ENCODE measurements at places on chromosomes 7 and 10.

DNA sequence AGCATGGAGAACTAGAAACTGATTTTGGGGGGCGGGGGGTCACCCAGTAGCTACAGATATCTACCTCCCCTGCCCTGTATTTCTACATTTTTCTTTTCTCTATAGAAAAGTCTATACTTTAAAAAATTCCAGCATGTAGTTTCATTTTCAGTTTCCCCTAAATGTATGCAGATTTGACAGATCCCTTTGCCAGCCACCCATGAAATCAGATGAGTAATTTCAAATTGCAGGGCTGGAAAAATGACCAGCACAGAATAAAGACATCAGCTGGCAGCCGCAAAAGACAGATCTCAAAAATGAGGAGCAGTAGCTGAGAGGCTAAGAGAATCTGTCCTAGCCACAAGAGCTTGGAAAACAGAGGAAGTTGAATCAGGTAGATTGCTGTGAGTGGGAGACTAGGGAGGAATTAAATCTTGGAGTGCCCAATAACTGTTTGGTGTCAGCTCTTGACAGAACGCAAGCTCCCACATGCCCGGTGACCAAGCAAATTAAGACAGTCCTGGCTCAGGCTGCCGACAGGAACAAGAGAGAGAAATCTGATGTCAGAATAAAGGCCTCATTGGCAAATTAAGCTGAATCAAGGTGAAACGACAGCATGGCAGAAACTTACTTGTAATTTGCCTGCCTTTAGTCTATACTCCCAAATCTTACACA lies 24.5 kb downstream of the ADRB1 start:
- peak; percentile 37 for DNase-seq

GRCh38 chr7:139699640-139700504 lies 77.9 kb downstream of the HIPK2 start:
- DNase-seq = no peak

GRCh38 chr7:157481389-157481788 lies 144.6 kb downstream of the DNAJB6 start:
- DNase-seq = no peak

- peak; percentile 87 for DNase-seq
These were observed 195.4 kb downstream of the SKIDA1 start for GRCh38 chr10:21329995-21330627.

- DNase-seq = no peak
These were observed 98.2 kb downstream of the PCDH15 start for GRCh38 chr10:54702583-54703485.

DNA sequence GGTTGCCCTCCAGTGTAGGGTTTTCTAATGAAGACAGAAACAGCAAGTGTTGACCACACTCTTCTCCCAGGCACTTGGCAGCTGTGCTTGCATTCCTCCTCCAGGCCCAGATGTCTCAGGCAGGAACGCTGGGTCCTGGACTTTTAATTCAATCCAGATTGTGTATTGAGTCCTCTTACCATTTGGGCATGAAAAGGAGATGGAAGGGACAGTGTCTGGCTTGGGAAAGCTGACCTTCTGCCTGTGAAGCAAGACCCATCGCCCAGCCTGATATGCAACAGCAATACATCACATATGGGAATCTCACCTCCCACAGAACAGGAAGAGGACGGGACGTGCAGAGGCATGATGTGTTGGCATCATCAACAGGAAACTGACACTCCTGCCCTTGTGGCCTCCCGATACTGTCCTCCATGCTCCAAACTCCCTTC lies 174.4 kb upstream of the LYZL2 start:
- DNase-seq = no peak

- no peak for DNase-seq
These were observed 200.3 kb downstream of the PRPF18 start for GRCh38 chr10:13787015-13787421.

- DNase-seq = peak; percentile 73
These were observed 343.0 kb downstream of the CRPPA start for GRCh38 chr7:16078076-16078952.

GRCh38 chr10:100774223-100774622 lies 28.8 kb downstream of the PAX2 start:
- DNase-seq = no peak

DNA sequence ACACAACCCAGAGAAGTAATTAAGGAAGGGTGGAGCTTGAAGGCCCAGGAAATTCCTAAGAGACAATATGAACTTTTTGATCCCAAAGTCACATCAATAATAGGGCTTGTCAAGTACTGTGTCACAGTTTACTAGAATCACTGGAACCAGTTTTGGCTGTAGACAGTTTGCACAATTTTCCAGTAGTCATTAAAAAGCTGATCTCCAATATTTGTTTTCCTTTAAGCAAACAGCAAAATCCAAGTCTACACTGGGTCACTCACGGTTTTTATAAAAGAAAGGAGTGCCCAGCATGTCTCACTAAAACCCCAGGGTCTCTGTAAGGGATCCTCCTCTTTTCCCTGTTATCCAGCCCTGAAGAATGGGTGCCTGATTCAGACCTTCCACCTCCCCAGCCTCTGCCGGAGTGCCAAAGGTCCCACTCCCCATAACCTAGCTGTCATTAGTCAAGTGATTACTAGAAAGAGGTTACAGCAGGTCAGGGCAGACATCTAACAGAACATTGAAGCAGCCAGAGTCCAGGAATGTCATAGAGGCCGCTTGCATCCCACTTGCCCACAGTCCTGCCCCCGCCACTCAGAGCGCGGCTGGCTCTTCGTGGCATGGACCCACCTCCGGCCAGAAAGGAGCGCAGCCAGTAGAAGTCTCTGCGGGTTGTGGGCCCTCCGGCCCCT lies 552 bp downstream of the SLC25A16 start:
- no peak for DNase-seq

DNA sequence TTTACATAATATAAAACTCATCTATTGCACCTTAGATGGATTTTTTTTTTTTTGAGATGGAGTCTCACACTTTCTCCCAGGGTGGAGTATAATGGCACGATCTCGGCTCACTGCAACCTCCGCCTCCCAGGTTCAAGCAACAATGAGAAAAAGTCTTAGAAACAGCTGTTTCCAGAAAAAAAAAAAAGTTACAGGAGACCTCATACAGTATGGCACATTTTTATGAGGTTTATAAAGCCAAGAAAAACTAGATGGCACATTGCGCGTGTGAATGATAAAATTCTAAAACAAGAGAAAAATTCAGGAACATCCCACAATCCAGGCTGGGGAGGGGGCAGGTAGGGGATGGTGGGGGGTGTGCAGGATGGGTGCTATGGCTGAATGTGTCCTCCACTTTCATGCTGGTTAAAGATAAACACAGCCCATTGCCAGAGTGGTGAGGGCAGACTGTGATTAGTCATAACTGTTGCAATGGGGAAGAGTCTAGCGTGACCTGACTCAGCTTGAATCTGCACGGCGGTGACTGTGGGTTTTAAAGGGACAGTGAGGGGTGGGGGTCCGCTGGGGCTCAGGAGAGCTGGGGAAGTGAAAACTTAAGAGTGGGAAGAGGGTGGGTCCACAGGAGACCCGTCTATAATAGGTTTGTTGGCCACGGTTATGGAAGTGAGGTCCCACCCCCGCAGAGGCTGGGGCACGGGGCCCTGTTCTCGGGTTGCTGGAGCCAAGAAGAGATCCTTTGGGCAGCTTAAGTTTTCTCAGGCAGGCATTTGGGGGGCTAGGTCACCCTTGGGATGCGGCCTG lies 11.9 kb upstream of the LRRC27 start:
- DNase-seq = peak; percentile 86

DNA sequence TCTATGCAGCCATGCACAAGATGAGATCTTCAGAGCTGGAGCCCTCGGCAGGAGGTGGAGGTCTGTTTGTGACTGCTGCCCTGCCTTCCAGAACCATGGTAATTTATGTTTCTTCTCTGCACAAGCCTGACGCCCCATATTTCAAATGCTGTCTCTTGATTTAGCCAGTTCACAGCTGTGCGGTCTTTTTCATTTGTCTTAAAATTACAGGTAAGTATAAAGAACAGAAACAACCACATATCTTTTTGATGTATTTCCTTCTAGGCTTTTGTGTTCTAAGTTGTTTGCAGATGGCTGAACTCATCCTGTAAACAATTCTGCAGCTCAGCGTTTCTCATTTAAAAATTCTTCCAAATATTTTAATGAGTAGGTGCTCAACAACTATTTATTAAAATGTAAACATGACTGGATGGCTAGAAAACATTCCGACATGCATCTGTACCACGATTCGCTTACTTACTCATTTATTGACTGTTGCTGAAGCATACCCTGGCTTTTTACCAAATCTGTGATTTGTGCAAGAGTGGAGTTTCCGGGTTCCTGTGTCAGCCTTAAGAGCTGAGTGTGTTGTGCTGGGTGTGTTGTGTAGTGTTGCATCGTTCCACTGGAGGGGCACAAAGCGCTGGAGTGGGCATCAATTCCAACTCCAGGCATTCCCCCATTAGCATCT lies 58.9 kb downstream of the PIP4K2A start:
- peak; percentile 88 for DNase-seq

DNA sequence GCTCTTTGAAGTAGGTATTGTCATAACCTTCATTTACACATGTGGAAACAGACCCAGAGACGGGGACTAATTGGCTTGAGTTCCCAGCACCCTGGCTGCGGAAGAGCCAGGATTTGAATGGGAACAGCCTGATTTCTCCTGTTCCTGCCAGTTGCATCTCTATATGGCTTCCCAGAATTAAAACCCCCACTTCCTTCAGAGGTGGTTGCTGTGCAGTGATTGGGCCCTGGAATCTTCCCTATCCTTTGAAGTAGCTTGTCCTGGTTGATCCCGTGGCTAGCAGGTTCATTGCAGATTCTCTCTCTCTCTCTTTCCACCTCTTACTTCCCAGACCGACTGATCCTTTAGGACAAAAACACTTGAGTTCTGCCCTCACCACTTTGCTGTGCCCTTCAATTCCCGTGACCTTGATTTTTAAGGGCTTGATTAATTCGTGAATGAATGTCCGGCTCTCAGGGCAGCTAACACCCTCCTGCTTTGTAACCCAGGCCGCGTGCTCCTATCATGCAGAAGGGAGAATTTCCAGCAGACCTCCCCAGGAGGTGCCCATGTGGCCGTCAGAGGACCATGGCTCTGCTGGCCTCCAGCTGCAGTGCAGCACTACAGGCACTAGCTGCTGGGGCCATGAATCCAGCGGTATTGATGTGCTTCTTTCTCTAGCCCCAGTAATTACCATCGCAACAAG lies 120.6 kb upstream of the AGK start:
- DNase-seq = no peak

GRCh38 chr7:68078157-68078710 lies 1081.6 kb downstream of the TYW1 start:
- no peak for DNase-seq

GRCh38 chr10:71737001-71737833 lies 17.6 kb upstream of the C10orf105 start:
- DNase-seq = no peak

GRCh38 chr7:98291717-98292116 lies 10.2 kb downstream of the BRI3 start:
- peak; percentile 29 for DNase-seq

GRCh38 chr7:137546009-137546408 lies 202.5 kb upstream of the PTN start:
- no peak for DNase-seq

- DNase-seq = no peak
These were observed 602.5 kb upstream of the GALNT17 start for GRCh38 chr7:70529436-70529835.

DNA sequence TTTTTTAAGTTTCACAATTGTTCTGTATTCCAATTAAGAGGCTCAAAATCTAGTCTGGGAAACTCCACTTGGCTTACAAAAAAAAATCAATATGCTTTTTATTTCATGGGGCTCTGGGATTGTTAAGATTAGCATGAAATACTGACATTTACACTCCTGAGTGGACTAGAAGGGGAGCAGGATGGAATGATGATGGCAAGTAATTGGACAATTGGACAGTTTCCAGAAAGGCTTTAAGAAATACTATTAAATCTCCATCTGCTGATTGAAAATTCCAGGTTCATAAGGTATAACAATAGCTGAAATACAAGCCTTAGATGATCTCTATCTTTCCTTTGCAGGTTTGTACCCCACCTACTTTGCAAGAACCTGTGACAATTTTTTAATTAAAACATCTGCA lies 184.4 kb downstream of the LRRTM3 start:
- DNase-seq = no peak

DNA sequence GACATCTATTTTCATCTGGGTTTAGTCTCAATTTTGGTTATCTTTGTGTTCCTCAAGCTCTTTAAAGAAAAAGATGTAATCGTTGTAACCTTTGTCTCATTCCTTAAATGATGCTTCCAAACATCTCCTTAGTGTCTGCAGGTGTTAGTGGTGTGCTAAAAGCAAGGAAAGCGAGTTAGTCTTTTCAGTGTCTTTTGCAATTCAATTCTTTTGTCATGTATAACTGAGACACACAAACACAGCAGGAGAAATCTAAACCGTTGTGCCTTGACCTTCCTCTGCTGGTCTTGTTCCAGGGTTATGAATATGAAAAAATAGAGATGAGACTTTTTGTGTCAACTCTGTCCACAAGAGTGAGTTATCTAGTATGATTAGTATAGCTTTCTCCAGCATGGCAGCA lies 40.7 kb downstream of the PIK3CG start:
- DNase-seq = no peak

- peak; percentile 92 for DNase-seq
These were observed 27.8 kb downstream of the RHEB start for GRCh38 chr7:151491859-151492258.
